Coronary artery (tissue), 2 donors: ENCODE measurements at places on chromosomes 7 and 10.

DNA sequence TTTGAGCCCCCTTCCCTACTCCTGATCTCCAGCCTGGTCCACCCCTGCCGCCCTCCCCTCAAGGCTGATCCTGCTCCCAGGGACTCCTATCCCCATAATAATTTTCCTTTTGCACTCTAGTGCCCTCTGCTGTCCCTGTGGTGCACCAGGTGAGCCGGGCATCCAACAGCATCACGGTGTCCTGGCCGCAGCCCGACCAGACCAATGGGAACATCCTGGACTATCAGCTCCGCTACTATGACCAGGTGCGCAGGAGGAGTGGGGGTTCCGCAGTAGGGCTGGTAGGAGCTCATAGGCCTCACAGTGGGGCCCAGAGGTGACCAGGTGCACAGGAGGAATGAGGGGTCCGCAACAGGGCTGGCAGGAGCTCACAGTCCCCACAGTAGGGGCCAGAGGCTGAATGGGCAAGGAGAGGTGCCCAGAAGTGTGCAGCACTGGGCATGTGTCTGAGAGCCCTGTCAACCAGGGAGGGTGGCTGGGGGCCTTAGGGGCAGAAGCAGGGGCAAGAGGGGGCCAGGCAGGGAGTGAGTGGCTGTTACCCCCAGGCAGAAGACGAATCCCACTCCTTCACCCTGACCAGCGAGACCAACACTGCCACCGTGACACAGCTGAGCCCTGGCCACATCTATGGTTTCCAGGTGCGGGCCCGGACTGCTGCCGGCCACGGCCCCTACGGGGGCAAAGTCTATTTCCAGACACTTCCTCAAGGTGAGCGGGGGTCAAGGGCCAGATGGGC lies 11.7 kb downstream of the EPHB6 start:
- no peak for DNase-seq

DNA sequence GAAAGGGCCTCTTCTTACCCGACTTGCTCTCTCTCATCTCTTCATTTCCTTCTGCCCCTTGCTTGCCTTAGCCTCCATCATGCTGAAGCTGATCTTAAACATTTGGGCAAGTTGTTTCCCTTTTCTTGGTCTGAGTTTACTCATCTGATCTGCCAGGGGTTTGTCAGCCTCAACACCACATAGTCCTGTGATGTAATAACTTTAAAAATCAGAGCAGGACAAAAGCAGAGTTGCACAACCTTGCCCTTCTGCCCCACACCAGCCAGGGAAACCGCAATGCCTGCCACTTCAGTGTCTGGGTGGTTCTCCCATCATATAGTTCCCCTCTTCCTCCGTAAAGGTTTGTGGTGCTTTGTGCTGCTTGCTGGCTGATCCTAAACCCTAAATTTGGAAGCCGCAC lies 9.9 kb upstream of the LIPM start:
- no peak for DNase-seq

GRCh38 chr7:31763548-31763947 lies 76.5 kb downstream of the PPP1R17 start:
- DNase-seq, result no peak

DNA sequence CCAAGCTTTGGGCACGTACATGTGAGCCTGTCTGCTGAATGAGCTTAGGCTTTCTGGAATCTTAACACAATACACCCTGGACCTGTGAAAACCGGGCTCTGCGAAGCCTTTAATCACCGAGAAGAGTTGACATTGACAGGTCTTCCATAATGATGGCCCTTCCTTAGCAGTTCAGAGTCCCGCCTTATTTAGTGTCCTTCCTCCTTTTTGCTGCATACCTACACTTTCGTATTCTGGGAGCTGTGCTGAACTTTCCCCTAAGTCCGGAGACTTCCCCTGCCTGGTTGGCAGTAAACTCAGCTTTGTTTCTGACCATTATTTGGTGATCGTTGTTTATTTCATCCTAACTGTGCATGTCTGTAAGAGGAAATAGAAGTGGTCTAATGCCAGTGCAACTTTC lies 212.0 kb downstream of the CAMK1D start:
- peak; percentile 11 for DNase-seq

DNA sequence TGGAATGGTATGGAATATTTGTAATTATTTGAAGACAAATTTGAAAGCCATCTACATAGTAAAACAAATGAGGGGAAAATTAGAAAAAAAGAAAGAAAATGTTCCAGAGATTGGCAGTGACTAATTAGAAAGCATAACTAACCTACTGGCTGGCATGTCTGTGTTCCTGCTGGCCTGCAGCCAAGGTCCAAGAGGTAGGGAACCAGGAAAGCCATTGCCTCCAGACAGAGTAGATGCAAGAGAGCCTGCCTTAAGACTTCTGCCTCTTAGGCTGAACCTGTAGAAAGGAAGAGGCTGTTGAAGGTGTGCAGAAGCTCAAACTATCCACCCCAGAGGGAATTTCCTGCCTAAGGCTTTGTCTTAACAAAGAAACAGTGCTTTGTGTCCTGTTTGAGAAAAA lies 982.0 kb downstream of the SORCS1 start:
- DNase-seq, result no peak

DNA sequence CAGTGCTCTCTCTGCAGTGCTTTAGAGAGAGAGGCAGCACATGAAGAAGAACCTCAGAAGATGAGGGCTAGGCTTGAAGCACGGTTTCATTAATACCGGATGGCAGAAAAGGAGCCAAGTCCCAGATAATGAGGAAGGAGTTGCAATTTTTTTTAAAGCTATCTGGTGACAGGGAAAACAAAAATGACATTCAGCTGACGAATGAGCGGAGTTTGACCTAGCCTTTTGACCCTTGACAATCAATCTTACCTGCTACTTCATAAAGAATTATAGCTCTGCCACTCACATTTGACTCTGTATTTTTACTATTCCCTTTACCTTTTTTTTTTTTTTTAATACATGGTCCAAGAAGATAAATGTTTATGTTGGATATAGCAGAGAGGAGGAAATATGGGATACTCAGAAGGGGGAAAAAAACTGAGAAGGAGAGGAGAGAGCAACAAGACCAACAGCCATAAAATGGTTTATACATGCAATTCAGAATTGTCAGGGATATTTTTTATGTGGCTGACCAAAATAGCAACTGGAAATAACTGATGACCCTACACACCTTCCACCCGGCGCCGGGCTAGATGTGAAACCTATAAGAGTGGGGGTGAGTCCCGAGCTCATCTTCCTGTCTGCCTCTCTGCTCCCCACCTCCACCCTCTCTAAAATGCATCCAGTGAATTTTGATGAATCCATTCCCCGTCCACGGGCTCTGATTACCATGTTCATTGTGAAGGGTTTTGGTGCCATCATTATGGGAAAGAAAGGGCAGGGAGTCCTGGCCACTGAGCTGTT lies 274.4 kb upstream of the YAE1 start:
- no peak for DNase-seq
